ENCODE measurements at places on chromosomes 11 and 22. TPM values are rescaled to one million over a fixed set of nuclear protein-coding genes. Genes with fewer than 3 reads are reported as not detected.
A peak's percentile ranks its signal among the peaks of the same experiment; 100 is the strongest.

GRCh38 chr11:115164774-115165173, 339.4 kb downstream of the CADM1 start:
- no peak for DNase-seq

DNA sequence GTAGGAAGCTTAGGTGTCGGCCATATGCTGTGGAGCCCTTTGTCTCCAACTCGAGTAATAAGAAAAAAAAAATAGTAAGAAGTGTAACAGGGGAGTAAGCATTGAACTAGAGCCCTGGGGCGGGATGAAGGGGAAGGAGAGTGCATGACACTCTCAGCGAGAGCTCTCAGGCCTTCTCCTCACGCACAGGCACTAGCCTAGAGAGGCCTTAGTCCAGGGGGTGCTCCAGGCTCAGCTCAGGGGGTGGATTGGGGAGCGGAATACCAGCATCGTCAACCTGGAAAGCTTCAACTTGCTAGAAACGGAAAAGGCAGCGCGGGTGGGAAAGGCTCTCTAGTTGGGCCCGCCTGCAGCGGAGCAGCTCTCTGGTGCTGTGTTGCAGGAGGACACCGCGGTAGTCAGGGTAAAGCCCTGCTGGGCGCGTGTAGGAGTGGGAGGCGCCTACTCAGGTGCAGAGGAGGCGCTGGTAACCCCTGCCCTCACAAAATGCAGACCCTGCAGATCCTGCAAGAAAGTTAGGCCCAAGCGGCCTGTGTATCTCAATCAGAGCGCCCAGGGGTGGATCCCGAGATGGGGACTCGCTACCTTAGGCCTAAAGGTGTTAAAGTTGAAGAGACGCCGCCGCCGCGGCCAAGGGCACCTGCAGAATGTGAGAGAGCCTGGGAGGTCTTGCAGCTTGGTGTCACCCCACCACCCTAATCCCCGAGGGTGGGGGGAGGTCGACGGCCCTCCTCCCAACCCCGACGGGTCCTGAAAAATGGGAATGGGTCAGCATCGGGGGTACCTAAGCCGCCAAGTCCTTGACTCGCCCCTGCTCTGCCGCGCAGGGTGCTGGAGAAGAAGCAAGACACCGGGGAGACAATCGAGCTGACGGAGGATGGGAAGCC, 2.8 kb downstream of the SLC17A6 start:
- no peak for DNase-seq

MUC6 gene
- total RNA-seq, result not detected

MUC5AC gene
- not detected for total RNA-seq

NPAS4 gene
- 0.72 TPM for total RNA-seq

- peak; percentile 78 for DNase-seq
Measured at GRCh38 chr11:68457898-68458249, 2.7 kb upstream of the PPP6R3 start.

Measured in spleen (tissue), 13 donors.